Keratinocyte (primary cell): ENCODE measurements at places on chromosomes 2 and 18.
A peak's percentile ranks its signal among the peaks of the same experiment; 100 is the strongest.

DNA sequence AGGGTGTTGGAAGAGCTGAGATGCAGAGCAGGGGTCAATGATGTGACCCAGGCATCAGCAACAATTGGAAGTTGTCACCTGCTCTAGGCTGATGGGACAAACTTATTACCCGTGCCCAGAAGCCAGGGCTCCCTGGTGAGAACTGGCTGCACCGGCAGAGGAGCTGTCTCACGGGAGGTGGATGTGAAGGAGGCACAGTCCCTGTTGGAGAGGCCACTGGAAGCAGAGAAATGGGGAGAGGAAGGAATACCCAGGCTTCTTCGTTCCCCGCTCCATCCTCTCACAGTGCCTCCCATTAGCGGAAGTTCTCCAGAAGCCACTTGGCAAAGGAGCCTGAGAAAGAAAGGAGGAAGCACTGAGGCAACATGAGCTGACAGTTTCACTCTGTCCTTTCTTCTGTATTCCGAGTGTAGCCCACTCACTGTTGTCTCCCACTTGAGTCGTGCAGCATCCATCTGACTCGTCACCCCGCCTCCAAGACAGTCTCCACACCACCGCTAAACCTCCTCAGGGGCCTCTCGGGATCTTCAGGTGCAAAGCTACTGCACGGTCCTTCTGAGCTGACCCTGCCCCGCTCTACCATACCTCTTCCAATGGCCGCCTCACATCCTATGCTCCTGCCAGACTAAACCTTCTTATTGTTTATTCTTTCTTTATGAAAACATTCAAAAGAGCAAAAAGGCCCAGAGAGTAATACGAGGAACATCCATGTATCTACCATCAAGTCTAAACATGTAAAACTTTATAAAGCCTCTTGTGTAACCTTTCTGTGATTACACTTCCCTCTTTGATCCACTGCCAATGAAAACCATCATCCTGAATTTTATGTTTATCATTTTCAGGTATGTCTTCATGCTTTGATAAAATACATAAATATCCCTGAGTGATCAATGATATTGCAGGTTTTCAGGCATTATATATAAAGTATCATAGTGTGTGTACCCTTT, 19.1 kb upstream of the AFTPH start:
- no peak for DNase-seq

DNA sequence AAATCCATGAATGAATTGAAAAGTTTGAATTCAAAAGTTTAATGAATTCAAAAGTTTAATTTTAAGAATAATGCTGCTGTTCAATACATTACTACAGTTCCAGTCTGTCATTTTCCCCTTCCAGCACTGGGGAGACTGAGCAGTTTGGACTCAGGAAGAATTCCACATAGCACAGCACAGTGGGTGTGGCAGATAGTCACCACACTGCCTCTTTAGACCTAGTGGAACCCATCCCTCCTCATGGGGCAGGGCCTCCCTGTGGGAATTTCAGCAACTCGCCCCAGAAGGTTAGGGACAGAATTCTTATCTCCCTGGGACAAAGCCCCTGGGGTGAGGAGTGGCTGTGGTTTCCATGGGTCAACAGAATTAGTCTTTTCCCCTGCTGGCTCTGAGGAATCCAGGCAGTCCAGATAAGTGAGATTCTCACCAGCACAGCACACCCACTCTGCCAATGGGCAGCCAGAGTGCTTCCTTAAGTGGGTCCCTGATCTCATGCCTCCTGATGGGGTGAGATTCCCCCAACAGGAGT, 442.0 kb upstream of the SYT4 start:
- DNase-seq: no peak

- DNase-seq: no peak
These were observed 334.2 kb upstream of the NETO1 start for GRCh38 chr18:73201940-73202339.

- DNase-seq: no peak
These were observed 199.7 kb downstream of the TNS1 start for GRCh38 chr2:217802876-217803652.

DNA sequence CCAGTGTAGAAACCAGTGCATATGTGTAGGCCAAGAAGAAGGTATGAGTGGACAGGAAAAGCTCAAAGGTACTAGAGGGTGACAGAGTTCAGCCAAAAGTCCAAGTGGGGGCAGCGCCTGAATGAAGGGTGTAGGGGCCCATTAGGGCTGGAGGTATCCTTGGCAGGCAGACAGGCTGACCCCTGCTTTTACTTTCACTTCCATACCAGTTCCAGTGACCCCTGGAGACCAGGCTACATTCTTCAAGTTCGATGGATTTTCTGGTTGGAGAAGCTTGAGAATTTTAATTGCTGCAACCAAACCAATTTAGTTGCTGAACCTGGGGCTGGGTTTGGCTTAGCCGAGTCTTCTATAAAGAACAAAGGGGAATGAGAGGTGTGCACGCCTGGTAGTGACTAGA, 42.3 kb upstream of the MRPL33 start:
- DNase-seq: no peak

DNA sequence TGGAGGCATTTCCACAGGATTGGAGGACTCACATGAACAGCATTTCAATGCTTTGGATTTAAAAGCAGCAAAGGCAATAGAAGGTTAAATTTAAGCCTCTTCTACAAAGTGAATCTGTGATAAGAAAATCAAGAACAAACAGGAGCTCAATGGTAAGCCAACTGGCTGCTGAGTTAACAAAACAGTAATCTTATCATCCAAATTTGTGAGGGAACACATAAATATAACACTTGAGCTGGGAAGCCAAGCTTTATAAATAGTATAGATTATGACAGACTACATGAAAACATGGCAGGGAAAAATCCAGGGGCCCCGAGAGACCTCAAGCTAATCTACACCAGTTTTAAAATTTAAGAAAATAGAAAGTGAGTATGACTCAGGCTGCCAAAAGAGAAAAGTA, 108.5 kb upstream of the PGAP1 start:
- no peak for DNase-seq

GRCh38 chr2:127157651-127158485, 50.9 kb upstream of the BIN1 start:
- DNase-seq: no peak

DNA sequence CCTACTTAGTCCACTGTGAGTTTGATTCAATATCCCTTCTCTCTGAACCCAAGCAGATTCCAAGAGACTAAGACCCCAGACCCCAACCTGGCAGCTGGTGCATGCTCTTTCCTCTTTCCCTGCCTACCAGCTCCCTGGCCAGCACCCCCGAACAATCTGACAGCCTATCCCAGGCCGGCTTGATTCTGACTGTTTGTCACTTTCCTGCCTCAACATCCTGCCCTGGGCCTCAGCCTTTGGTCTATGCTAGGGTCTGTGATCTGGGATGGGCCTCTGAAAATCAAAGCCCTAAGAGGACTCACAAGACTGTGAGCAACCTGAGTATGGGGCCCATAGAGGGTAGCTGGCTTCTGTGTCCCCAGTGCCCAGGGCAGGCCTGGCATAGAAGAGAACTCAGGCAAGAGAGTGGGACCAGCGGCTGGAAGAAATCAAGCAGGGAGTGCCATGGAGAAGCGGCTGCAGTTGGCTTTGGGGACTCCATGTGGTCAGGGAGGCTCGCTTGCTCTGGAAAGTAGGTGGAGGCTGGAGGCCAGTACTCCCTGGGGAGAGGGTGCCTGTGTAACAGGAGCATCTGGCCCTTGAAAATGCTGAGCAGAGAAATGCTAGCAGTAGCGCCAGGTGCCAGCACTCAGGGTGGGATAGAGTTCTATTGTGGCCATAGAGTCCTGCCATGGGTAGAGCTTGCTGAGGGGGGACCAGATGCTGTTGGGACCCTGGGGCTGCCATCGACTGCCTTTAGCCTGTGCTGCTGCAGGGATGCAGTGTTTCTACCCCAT, 343.9 kb downstream of the DYSF start:
- no peak for DNase-seq

DNA sequence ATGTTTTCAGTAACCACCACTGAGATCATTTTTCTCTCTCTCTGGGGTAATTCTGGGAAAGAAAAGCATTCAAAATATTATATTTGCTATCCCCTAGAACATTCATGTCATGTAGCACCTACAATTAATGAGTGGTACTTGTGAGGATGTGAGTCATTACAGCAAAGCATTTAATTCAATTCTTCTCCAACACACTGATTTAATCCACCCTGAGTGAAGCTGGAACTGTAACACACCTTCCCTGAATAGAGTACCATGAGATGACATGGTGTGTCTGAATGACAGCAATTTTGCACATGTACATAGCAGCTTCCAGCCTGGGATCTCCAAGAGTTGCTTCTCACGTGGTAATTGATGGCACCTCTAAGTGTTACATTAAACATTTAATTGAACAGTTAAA, 207.1 kb upstream of the SLC14A2 start:
- no peak for DNase-seq

GRCh38 chr2:219886615-219887014, 259.2 kb downstream of the SLC4A3 start:
- DNase-seq: no peak

GRCh38 chr2:191255271-191255670, 10.1 kb downstream of the MYO1B start:
- no peak for DNase-seq

- no peak for DNase-seq
These were observed 260.0 kb downstream of the TNS1 start for GRCh38 chr2:217742841-217743240.

DNA sequence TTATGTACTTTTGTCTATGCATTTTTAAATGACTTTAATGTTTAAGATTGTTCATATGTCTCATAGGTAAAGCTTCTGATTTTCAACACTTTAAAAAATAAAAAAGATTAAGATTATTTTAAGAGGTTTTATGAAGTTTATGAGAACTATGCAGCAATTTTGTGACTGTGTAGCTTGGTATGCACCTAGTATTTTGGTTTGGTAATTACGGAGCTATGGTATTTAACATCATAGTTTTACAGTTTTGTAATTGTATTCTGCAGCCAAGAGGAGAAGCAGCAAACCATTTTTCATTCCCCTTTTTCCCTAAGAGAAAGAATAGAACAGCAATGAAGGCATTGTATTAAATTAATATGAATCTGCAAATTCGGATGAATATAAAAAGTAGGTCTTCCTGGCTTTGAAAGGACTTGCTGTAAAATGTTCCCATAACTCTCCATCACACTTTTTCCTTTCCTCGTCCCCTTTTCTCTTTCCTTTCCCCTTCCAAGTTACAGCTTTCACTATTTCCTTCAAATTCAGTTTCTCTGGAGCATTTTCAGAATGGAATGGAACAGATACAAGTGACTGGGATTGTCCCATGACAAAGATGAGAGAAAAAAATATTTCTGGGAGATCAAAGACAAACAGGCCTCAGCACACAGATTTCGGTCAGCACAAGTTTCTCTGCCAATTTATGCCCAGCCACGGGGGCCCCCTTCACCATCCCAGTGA, 26.1 kb upstream of the PIEZO2 start:
- no peak for DNase-seq

DNA sequence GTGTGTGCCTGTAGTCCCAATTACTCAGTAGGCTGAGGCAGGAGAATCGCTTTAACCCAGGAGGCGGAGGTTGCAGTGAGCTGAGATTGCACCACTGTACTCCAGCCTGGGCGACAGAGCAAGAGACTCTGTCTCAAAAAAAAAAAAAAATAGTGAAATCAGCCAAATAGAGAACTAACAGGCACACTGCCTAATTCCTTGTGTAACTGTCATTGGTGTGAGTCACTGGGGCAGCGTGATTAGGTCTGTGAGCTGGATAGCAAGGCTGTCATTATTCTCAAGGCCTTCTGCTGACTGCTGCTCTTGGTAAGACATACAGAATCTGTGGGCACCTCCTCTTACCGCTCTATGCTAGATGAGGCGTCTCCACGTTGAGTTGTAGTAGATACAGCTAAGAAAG, 270.3 kb downstream of the NEDD4L start:
- peak; percentile 54 for DNase-seq

DNA sequence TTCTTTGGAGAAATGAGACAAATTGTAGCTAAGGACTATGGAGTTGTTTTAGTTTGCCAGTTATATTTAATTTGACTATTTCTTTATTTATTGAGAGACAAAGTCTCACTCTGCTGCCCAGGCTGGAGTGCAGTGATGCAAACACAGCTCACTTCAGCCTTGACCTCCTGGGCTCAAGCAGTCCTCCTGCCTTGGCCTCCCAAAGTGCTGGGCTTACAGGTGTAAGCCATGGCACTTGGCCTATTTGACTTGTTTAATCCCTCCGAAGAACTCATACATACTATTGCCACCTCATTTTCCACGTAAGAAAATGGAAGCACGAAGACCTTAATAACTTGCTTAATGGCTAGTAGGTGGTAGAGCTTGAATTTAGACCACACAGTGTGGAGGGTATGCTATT, 988 bp upstream of the RNF144A start:
- DNase-seq: no peak

GRCh38 chr2:14385043-14385442, 247.5 kb upstream of the LRATD1 start:
- DNase-seq: no peak

DNA sequence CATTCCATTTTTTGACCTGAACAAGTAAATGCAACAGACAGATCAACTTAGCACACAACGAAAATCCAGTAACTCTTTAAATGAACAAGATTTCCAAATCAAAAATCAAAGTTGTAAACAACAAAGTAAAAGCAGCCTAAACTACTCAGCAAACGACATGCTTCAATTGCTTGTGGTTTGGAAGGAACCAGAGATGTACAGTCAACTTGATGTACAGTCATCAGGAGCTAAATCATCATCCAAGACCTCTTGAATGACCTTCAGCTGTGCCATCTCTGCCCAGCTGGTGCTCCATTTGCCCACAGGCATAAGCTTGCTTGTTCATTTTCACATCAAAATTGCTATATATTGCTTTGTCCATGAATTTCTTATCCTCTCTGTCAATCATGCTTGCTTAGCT, 109.8 kb downstream of the UPP2 start:
- DNase-seq: no peak

DNA sequence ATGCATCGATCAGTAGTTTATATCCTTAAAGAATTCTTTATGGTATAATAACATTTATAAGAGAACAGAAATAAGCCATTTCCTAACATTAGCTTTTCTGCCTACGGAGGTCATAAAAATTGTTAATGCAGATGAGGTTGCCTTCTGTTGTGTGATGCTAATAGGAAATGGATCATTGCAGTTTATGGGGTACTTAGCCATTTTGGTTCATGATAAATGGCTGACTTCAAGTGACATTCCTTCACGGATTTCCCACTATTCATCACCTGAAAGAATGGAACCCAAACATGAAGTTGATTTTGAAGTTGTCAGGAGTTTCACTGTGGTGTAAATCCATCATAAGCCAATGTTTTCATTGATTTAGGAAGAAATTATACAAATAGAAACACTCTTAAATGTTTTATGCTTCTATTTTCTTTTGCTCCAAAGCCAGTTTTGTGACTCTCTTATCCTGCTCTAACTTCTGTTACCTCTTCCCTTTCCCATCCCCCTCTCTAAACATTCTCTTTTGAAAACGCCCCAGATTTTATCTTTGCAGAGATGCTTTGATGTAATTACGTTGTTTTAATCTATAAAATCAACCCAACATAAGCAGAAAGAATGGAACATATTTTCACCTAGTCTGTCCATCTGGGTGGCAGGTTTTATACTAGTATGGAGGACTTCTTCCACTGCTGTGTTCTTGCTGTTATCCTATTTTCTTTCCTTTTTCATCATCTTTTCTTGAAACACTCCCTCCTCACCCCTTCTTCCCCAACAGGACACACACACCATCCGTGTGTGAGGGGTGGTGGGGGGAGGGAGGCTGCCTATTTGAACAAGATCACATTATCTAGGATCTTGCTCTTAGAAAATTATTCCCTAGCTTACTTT, 58.2 kb downstream of the GREB1L start:
- no peak for DNase-seq

GRCh38 chr2:64574871-64575270, 50.7 kb downstream of the AFTPH start:
- no peak for DNase-seq
